ENCODE measurements at places on chromosomes 7 and 10. TPM values are rescaled to one million over a fixed set of nuclear protein-coding genes. Genes with fewer than 3 reads are reported as not detected.
A peak's percentile ranks its signal among the peaks of the same experiment; 100 is the strongest.

The TEX36 gene
- not detected for total RNA-seq

- no peak for DNase-seq
Measured at GRCh38 chr7:42159130-42159529, 77.9 kb downstream of the GLI3 start.

DNA sequence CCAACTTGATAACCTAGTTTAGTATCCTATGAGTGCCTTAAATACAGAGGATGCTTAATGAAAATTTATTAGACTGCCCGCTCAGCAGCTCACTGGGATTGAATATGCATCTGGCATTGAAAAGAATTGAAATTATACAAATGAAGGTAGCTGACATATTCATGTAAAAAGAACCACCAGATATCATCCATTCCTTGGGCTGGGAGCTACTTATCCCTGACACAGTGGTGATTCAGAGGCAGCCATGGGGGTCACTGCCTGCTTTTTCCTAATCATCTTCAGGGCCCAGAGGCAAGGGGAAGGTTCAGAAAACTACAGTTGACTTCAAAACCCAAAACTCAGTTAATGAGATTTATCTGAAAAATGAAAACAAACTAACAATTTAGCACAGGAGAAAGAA lies 120.9 kb downstream of the TRIL start:
- DNase-seq = no peak

The PON1 gene
- total RNA-seq = 1.6 TPM

- DNase-seq = no peak
Measured at GRCh38 chr7:156386097-156386496, 254.5 kb upstream of the RNF32 start.

GRCh38 chr7:21547501-21547900 lies 4.7 kb downstream of the DNAH11 start:
- DNase-seq = no peak

The CHST15 gene
- total RNA-seq = 25.4 TPM

The GUSB gene
- 48.3 TPM for total RNA-seq

GRCh38 chr10:71077796-71078453 lies 134.4 kb upstream of the UNC5B start:
- DNase-seq = peak; percentile 3

GRCh38 chr7:36287371-36288241 lies 102.1 kb upstream of the ANLN start:
- no peak for DNase-seq

The DYDC1 gene
- total RNA-seq = not detected

DNA sequence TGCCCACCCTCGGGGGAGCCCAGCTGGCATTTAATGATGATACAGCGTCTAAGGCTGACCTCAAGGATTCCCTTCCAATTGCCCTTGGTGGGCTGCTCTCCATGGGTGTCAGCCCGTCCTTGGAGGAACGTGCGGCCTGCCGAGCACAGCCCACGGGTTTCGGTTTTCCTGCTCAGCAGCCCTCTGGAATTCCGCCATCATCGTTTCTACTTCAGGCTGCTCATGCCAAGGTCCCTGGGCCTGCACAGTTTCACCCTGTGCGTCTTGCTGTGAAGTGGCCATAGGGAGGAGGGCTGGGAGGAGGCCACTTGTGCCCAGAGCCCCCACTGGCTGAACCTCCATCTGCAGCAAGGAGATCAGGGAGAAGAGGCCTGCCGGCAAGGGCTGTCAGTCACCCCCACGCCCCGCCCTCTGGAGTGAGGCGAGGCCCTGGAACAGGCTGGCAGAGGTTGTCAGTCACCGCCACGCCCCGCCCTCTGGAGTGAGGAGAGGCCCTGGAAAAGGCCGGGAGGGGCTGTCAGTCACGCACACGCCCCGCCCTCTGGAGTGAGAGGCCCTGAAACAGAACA lies 82.8 kb downstream of the CHST15 start:
- DNase-seq = peak; percentile 59

- DNase-seq = no peak
Measured at GRCh38 chr10:110516815-110517492, 19.2 kb downstream of the DUSP5 start.

The ARHGEF5 gene
- total RNA-seq = 52.2 TPM

- DNase-seq = no peak
Measured at GRCh38 chr7:22332461-22332870, 24.5 kb downstream of the RAPGEF5 start.

DNA sequence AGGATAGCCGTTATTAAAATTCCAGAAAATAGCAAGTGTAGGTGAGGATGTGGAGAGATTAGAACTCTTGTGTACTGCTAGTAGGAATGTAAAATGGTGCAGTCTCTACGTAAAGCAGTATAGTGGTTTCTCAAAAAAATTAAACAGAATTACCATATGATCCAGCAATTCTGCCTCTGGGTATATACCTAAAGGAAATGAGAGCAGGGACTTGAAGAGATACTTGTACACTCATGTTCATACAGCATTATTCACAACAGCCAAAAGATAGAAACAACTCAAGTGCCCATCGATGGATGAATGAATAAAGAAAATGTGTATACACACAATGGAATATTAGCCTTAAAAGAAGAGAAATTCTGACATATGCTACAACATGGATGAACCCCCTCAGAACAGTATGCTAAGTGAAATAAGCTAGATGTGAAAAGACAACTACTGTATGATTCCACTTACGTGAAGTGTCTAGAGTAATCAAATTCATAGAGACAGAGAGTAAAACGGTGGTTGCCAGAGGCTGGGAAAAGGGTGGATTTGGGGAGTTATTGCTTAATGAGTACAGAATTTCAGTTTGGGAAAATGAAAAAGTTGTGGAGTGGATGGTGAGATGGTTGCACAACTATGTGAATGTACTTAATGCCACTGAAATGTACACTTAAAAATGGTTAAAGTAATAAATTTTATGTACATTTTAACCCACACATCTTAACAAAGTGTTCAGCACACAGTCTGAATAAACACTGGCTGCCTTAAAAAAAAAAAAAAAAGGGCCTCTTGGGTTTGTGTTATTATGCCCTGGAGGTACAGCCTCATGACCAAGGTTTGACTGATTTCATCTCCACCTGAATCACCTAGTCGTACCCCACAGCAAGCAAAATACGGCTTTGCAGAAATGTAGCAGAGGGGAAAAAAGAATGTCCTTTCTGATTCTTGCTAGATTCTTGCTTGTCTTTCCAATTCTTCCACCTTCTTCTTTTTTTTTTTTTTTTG lies 26.2 kb downstream of the BUB3 start:
- DNase-seq = no peak

The HOXA11 gene
- total RNA-seq = 21.3 TPM

DNA sequence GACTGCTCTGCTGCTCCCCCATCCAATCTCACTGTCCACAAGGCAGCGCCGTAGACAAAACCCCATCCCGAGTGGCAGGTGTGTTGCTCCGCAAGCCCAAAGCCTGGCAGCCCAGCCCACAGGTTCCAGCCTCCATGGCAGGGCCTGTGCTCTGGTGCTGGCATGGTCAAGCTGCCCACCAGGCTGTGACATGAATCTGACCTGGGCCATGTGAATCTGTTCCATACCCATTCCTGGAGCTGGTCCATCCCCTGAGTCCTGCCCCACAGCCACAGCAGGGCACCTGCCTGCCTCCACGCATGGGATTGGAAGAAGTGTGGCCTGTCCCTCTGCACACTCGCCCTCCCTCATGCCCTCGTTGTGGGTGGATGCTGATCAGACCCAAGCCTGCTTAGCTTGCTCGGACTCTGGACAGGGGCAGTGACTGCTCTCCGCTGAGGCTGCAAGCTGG lies 128.8 kb downstream of the PTPN20 start:
- DNase-seq = no peak

GRCh38 chr7:121618182-121618581 lies 222.1 kb upstream of the FAM3C start:
- no peak for DNase-seq

The PAX4 gene
- 0.41 TPM for total RNA-seq

GRCh38 chr10:9634466-9634865 lies 1383.2 kb upstream of the CELF2 start:
- DNase-seq = no peak

All from transverse colon (tissue), 4 donors.